Skin of body (tissue), 3 donors: ENCODE measurements at places on chromosomes 4 and X.
A peak's percentile ranks its signal among the peaks of the same experiment; 100 is the strongest.

DNA sequence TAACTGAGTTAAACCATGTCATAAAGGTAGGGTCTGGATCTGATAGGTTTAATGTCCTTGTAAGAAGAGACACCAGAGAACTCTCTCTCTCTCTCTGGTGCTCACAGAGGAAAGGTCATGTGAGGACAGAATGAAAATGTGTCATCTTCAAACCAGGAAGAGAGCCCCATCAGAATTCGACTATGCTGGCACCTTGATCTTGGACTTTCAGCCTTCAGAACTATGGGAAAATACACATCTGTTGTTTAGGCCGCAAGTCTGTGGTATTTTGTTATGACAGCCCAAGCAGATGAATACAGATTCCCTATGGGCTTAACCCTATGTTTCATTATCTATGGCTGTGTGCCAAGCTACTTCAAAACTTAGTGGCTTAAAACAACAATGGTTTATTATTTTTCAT is 105.5 kb upstream of the DDIT4L start:
- DNase-seq, result no peak

GRCh38 chrX:46574774-46575381 is 1.3 kb downstream of the CHST7 start:
- no peak for DNase-seq

DNA sequence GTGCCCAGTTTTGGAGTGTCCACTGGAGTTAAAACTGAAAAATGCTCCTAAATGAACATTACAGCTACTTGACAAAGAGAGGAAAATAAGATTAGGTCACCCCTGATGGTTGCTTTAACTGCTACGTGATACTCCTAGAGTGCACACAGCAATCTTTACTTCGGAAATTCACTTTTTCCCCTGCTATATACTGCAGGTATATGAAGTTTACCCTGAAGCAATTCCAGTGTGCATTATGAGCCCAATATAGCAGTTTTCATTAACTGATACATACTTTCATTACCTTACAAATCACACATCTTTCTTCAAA is 773 bp upstream of the ZNF827 start:
- no peak for DNase-seq

DNA sequence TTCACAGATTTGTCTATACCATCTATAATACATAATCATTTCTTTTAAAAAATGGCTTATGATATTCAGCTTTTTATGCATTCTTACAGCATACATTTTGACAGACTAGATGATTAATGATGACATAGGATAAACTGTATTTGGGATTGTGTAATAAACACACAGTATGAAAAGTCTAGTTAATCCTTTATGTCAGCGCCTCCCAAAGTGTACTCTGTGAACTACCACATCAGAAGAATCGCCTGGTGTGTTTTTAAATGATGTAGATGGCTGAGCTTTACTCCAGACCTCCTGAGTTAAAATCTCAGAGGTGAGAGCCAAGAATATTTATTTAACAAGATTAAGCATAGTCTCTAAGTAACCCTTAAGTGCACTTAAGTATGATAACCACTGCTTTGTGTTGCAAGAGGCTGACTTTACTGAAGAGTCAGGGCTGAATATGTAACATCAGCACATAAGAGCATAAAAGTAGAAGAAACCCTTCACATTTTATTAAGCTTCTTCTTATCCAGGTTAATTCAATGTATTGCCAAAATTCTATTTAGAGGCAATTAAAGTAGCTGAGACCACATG is 104.2 kb downstream of the ANK2 start:
- no peak for DNase-seq

- peak; percentile 47 for DNase-seq
Observed at GRCh38 chr4:129362691-129363274, 266.8 kb downstream of the C4orf33 start.

DNA sequence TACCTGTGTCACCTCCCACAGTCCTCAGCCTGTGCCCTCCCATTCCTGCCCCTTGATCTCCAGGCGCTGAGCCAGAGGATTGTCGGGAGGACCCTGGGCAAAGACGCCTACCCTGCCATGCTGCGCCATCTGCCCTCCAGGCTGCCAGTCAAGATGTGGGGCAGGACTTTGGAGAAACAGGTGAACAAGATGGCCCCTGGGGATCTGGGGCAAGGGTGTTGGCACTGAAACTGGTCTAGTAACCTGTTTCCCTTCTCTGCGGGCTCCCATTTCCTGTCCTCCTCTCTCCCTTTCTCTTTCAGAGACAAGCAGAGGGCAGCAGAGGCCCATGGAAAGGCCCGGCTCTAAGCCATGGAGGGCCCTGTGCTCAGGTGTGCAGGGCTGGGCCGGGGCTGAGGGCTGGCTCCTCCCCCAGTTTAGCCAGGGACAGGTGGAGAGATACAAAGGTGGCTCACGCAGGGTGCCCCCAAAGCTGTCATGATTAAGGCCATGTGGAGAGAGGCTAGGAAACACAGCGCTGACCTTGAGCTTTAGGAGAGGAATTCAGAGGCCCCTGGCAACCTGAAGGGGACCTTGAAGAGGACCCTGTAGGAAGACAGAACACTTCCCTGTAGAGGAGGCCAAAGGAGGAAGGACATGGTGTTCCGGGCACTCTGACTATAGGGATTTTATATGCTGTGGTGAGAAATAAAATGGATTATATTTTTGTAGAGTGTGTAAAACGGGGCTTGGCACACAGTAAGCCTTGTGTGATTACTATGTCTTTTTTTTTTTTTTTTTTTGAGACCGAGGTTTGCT is at the start of gene GLOD5:
GLOD5 (plus strand) TSS at position 74 of the 798 bp plus-strand sequence; CDS start at position 118, 44 bp downstream.
- DNase-seq, result no peak

DNA sequence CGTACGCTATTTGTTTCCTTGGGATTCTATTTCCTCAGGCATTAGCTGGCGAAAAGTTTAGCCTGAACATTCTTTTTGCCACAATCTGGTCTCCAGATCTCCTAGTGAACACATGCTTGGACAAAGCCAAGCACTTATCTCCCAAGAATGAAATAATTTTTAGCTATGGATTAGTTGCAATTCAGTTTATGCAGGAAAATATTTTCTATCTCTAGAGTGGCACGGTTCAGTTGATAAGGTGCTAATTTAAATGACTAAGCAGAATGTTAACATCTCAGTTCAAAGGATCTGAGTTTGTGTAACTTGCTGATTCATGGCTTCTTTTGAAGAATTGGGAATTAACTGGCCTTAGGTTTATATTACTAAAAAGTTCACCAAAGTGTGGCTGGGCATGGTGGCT is 58.1 kb upstream of the JADE1 start:
- no peak for DNase-seq

- no peak for DNase-seq
Observed at GRCh38 chrX:152020888-152021287, 46.4 kb upstream of the GABRE start.

DNA sequence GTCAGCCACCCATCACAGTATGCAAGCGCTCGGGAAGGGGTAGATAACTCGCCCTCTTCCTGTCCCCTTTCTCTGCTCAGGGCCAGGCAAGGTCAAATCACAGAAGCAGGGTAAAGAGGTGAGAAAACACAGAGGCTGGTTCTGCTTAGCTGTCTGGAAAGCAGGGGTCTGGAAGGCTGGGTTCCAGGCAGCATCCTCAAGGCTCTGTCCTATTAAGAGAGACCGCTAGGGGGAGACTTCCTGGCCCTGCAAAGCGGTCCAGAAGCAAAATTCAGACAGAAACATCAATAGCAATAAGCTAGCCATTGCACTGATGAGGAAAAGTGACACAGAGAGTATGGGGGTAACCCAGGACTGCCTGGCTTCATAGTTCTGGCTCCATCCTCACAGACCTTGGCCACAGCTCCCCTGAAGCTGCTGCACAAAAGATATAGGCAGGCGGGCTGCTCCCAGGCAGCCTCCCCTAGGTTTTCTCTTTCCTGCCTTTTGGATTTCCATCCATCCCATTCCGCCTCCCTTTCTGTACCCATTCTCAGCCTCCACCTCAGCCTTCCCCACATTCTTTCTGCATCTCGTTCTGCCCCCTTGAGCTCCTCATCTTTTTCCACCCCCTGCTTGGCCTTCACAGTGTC is 308.5 kb downstream of the EVC2 start:
- peak; percentile 3 for DNase-seq

GRCh38 chr4:52848254-52848653 is 13.9 kb upstream of the RASL11B start:
- no peak for DNase-seq

DNA sequence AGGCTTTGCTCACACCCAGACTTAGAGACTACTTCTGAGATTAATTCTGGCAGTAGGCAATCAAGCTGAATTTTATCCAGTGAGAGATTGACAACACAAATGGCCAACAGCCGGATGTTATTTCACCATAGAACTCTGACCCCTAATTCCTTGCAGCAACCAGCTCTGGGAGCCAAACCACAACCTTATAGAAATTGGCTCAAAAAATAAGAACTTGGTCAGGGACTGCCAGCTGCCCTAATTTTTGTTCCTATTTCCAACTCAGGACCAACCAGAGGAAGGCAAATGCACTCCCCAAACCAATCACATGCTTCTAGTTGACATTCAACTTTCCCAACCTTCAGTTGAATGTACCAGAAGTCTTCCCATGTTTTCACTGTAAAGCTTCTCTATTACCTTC is 269.7 kb downstream of the HS3ST1 start:
- no peak for DNase-seq
